ENCODE measurements at places on chromosomes 16 and 17. TPM values are rescaled to one million over a fixed set of nuclear protein-coding genes. Genes with fewer than 3 reads are reported as not detected.

GRCh38 chr17:82956146-82956725, 116.4 kb upstream of the ZNF750 start:
- H3K4me3 ChIP-seq = no peak overlapping the region
- no peaks in the 10 kb centered on the region for H3K27me3 ChIP-seq
- H3K4me1 ChIP-seq = no peaks in the 10 kb centered on the region
- H3K27ac ChIP-seq = no peak overlapping the region
- no peak for DNase-seq
- no peaks in the 10 kb centered on the region for H3K36me3 ChIP-seq

- H3K27ac ChIP-seq = no peak overlapping the region
- H3K27me3 ChIP-seq = no peaks in the 10 kb centered on the region
- H3K36me3 ChIP-seq = no peaks in the 10 kb centered on the region
- H3K4me1 ChIP-seq = no peaks in the 10 kb centered on the region
Measured at GRCh38 chr17:41103896-41104295, 1.3 kb upstream of the KRTAP4-9 start.

- H3K27me3 ChIP-seq = no peaks in the 10 kb centered on the region
- no peak for DNase-seq
- no peak overlapping the region for H3K4me3 ChIP-seq
- no peak overlapping the region for H3K27ac ChIP-seq
- H3K36me3 ChIP-seq = peaks cover 54% of the 10 kb centered on the region
Measured at GRCh38 chr17:75231741-75232464, 26.4 kb downstream of the NUP85 start.

DNA sequence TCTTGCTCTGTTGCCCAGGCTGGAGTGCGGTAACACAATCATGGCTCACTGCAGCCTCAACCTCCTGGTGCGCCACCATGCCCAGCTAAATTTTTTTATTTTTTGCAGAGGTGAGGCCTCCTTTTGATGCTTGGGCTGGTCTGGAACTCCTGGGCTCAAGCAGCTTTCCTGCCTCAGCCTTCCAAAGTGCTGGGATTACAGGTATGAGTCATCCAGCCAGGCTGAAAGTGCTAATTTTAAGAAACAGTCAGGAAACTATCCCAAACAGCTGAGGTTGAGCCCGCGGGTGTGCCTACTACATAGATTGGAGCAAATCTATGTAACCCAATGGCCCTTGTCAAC, 738 bp upstream of the XPO6 start:
- H3K4me3 ChIP-seq = peak overlapping the region; percentile 91
- peak overlapping the region; percentile 77 for H3K27ac ChIP-seq
- H3K4me1 ChIP-seq = peaks cover 23% of the 10 kb centered on the region

GRCh38 chr17:35568561-35568960, 7.9 kb upstream of the SLFN14 start:
- no peaks in the 10 kb centered on the region for H3K27me3 ChIP-seq
- DNase-seq = no peak
- H3K4me1 ChIP-seq = peaks cover 16% of the 10 kb centered on the region
- no peaks in the 10 kb centered on the region for H3K36me3 ChIP-seq
- peak overlapping the region; percentile 83 for H3K27ac ChIP-seq
- peak overlapping the region; percentile 96 for H3K4me3 ChIP-seq

- H3K36me3 ChIP-seq = no peaks in the 10 kb centered on the region
- peaks cover 15% of the 10 kb centered on the region for H3K4me1 ChIP-seq
- no peak overlapping the region for H3K27ac ChIP-seq
- H3K4me3 ChIP-seq = peak overlapping the region; percentile 54
- no peak for DNase-seq
Measured at GRCh38 chr17:82424001-82424862, 5.8 kb upstream of the OGFOD3 start.

- no peak overlapping the region for H3K27ac ChIP-seq
- no peaks in the 10 kb centered on the region for H3K36me3 ChIP-seq
- H3K4me1 ChIP-seq = no peaks in the 10 kb centered on the region
- no peak overlapping the region for H3K4me3 ChIP-seq
- H3K27me3 ChIP-seq = no peaks in the 10 kb centered on the region
Measured at GRCh38 chr16:67384778-67385510, 8.4 kb downstream of the TPPP3 start.

- H3K36me3 ChIP-seq = no peaks in the 10 kb centered on the region
- H3K27ac ChIP-seq = no peak overlapping the region
- H3K4me1 ChIP-seq = no peaks in the 10 kb centered on the region
- no peaks in the 10 kb centered on the region for H3K27me3 ChIP-seq
- DNase-seq = no peak
Measured at GRCh38 chr17:83008526-83008925, 70.9 kb upstream of the METRNL start.

- DNase-seq = no peak
- no peak overlapping the region for H3K4me3 ChIP-seq
- no peaks in the 10 kb centered on the region for H3K27me3 ChIP-seq
- no peak overlapping the region for H3K27ac ChIP-seq
- H3K4me1 ChIP-seq = no peaks in the 10 kb centered on the region
Measured at GRCh38 chr16:75924397-75924796, 198.1 kb upstream of the CPHXL start.

- DNase-seq = no peak
- no peaks in the 10 kb centered on the region for H3K36me3 ChIP-seq
- H3K4me1 ChIP-seq = no peaks in the 10 kb centered on the region
- H3K27me3 ChIP-seq = no peaks in the 10 kb centered on the region
- no peak overlapping the region for H3K27ac ChIP-seq
- no peak overlapping the region for H3K4me3 ChIP-seq
Measured at GRCh38 chr16:48086422-48086821, 69.4 kb downstream of the ABCC12 start.

- no peaks in the 10 kb centered on the region for H3K27me3 ChIP-seq
- H3K36me3 ChIP-seq = no peaks in the 10 kb centered on the region
- H3K27ac ChIP-seq = peak overlapping the region; percentile 69
Measured at GRCh38 chr17:17205368-17206123, 587 bp downstream of the PLD6 start.

GRCh38 chr16:82990155-82990554, 363.4 kb downstream of the CDH13 start:
- no peak overlapping the region for H3K4me3 ChIP-seq
- no peaks in the 10 kb centered on the region for H3K36me3 ChIP-seq
- H3K27ac ChIP-seq = no peak overlapping the region
- DNase-seq = no peak
- no peaks in the 10 kb centered on the region for H3K27me3 ChIP-seq

GRCh38 chr16:54821731-54822130, 108.9 kb upstream of the IRX5 start:
- H3K4me3 ChIP-seq = no peak overlapping the region
- H3K27ac ChIP-seq = no peak overlapping the region
- no peak for DNase-seq
- H3K27me3 ChIP-seq = no peaks in the 10 kb centered on the region

DNA sequence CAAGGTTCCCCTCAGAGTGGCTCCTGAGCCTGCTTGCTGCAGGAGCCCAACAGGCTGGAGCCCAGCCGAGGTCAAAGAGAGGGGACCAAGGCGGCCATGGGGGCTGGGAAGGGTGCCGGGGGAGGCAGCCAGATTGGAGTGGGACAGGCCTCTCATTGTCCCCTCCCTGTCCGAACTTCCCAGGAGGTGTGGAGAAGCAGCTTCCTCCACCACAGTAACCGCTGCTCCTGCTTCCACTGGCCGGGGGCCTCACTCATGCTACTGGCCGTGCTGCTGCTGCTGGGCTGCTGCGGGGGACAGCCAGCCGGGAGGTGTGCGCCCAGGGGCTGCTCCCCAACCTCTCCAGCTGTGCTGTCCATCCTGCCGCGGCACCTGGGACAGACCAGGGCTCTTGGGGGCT, 29.3 kb downstream of the TMEM94 start:
- no peaks in the 10 kb centered on the region for H3K36me3 ChIP-seq
- no peak overlapping the region for H3K27ac ChIP-seq
- H3K27me3 ChIP-seq = no peaks in the 10 kb centered on the region
- no peak overlapping the region for H3K4me3 ChIP-seq
- no peaks in the 10 kb centered on the region for H3K4me1 ChIP-seq

- no peak overlapping the region for H3K4me3 ChIP-seq
- no peaks in the 10 kb centered on the region for H3K27me3 ChIP-seq
- no peaks in the 10 kb centered on the region for H3K36me3 ChIP-seq
- DNase-seq = no peak
- no peaks in the 10 kb centered on the region for H3K4me1 ChIP-seq
Measured at GRCh38 chr17:19713462-19713861, 2.9 kb downstream of the SLC47A2 start.

GRCh38 chr17:40540448-40540847, 24.8 kb downstream of the CCR7 start:
- H3K4me1 ChIP-seq = no peaks in the 10 kb centered on the region
- no peak for DNase-seq
- H3K36me3 ChIP-seq = no peaks in the 10 kb centered on the region

DNA sequence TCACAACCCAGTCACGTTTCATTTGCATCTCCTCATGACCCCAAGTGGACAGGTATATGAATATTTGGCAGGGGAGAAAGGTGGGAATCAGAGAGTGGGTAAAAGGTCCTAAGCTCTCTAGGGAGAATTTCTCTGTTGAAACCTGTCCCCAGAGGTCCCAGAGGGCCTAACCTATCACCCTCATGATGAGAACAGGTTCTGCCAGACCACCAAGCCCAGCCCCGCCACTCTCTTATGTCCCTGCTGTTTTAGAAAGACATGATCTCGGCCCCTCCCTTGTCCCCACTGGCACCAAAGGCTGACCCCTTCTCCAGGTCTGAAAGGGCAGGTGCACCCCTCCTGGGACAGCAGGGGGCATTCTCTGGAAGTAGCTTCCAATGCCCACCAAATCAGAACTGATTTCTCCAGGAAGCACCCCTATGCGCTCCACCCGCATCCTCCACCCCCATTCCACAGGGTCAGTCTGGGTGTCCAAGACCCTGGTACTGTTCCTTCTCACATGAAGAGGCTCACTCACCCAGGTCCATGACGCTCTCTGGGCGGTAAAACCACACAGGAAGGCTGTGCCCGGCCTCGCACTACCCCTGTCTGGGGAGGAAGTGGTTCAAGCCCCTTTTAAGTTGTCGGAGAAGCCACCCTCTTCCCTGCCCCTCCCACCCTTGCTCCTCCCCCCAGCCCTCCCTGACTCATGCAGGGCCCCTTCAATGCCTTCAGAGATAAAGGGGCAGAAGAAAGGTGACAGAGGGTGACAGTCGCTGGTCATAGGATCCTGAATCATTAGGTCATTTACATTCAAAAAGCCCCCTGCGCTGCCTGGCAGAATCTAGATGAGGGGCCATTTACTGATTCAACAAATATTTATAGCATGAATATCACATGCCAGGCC, at the start of gene CCR7:
Gene CCR7, minus strand, starts transcription at position 590 of the 886 bp plus-strand sequence. Its CDS starts 63 bp downstream, at position 527.
- peaks cover under 1% of the 10 kb centered on the region for H3K4me1 ChIP-seq
- no peak within 1 kb of the TSS for H3K27ac ChIP-seq
- H3K27me3 ChIP-seq = no peaks in the 10 kb centered on the region

DNA sequence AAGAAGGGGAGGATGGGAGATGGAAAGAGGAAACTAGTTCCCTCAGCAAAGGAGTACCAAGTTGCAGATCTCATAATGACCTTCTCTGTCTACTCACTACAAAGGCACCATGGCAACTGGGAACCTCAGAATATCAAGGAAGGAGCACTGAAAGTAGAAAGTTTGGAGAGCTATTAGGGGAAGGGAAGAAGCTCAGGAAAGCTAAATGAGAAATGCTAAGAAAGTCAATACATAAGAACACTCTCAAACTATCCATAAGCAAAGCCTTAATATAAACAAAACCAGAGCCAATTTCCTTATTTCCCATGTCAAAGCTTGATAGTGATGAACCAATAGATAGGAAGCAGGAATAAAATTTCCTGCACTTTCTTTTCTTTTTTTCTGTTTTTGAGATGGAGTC, 57.9 kb upstream of the C17orf78 start:
- no peak overlapping the region for H3K4me3 ChIP-seq
- H3K36me3 ChIP-seq = no peaks in the 10 kb centered on the region
- H3K4me1 ChIP-seq = no peaks in the 10 kb centered on the region
- no peak overlapping the region for H3K27ac ChIP-seq
- no peaks in the 10 kb centered on the region for H3K27me3 ChIP-seq

- no peaks in the 10 kb centered on the region for H3K27me3 ChIP-seq
- no peak for DNase-seq
- H3K36me3 ChIP-seq = no peaks in the 10 kb centered on the region
- H3K4me1 ChIP-seq = no peaks in the 10 kb centered on the region
Measured at GRCh38 chr17:49054342-49055092, 57.3 kb downstream of the IGF2BP1 start.

DNA sequence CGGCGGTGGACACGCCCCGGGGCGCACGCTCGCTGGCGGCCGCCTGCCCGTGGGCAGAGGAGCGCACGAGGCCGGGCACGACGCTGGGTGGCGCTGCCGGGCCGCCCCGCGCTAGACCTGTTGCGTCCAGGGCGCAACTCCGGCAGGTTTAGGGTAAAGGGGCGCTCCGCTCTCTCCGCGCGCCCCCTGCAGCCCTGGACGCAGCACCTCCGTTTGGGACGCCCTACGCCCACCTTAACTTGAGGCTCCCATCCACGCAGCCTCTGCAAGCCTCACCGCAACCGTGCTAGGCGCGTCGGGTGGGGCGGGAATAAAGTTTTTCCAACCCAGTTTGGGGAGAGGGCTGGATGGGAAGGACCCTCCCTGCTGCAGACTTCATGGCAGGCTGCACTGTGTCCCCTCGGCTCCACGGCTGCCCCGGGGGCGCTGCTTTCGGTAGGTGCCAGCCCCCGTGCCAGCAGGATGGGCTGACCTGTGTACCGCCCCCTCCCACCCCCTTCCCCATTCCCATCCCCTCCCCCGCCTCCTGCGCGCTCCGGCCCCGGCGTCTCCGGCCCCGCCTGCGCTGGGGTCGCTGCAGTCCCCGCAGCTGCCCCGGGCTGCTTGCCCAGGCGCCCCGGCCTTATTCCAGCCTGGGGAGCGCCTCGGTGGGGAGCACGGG, at the start of gene SYT17:
Gene SYT17, plus strand, starts transcription at position 531 of the 661 bp plus-strand sequence. CDS start 407 bp downstream, outside the sequence.
- DNase-seq = no peak
- H3K36me3 ChIP-seq = no peaks in the 10 kb centered on the region
- no peaks in the 10 kb centered on the region for H3K27me3 ChIP-seq
- peaks cover 3% of the 10 kb centered on the region for H3K4me1 ChIP-seq

DNA sequence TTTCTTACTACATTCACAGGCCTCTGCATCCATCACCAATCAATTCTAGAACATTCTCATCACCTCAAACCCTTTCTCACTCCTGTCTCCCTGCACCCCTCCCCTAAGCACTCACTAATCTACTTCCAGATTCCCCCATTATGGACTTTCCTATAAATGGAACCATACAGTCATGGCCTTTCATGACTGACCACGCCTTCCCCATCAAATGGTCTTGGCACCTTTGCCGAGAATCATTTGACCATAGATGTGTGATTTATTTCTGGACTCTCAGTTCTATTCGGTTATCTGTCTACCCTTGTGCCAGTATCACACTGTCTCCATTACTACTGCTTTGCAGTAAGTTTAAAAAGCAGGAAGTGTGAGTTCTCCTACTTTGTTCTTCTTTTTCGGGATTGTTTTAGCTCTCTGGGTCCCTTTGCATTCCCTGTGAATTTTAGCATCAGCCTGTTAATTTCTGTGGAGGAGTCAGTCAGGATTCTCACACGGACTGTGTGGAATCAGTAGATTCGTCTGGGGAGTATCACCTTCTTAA, 27.5 kb downstream of the GTF3C1 start:
- no peaks in the 10 kb centered on the region for H3K27me3 ChIP-seq
- DNase-seq = no peak

GRCh38 chr16:84897911-84898377, 78.2 kb downstream of the CRISPLD2 start:
- no peaks in the 10 kb centered on the region for H3K36me3 ChIP-seq
- no peak overlapping the region for H3K27ac ChIP-seq
- H3K4me3 ChIP-seq = no peak overlapping the region
- no peak for DNase-seq
- H3K4me1 ChIP-seq = no peaks in the 10 kb centered on the region

The PYDC1 gene
- not detected for total RNA-seq

The TMEM132E gene
- 1.9 TPM for total RNA-seq

The COG7 gene
- 27.8 TPM for total RNA-seq

The EME2 gene
- total RNA-seq = 29.2 TPM

The TMEM114 gene
- total RNA-seq = not detected

The PPL gene
- total RNA-seq = 22.6 TPM

The KLHDC4 gene
- 61.4 TPM for total RNA-seq

The USP31 gene
- 19.6 TPM for total RNA-seq

The OR4D1 gene
- not detected for total RNA-seq

The SYNGR3 gene
- 1.5 TPM for total RNA-seq

The SOCS1 gene
- total RNA-seq = 22.6 TPM

The SGF29 gene
- total RNA-seq = 26.9 TPM
